ENCODE measurements at places on chromosomes 5 and 9.

GRCh38 chr5:112036206-112036605 is 279.2 kb upstream of the NREP start:
- no peak for DNase-seq

- DNase-seq = no peak
These were observed 35.8 kb downstream of the HACD4 start for GRCh38 chr9:20995616-20996015.

DNA sequence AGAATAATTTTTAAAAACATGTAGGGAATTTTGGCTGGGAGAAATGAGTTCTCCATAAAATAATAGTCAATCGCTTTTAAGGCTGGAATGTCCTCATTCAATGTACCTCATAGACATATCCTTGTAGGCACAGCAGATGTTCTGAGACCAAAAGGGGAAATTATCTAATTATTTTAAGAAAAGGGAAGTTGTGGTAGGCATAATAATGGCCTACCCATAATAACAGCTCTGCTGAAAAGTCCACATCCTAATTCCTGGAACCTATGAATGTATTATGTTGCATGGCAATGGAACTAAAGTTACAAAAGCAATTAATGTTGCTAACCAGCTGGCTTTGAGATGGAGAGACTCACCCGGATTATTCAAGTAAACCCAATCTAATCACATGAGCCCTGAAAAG is 216.1 kb downstream of the TRIM36 start:
- DNase-seq = no peak

GRCh38 chr5:69007726-69008368 is 86.0 kb upstream of the SLC30A5 start:
- peak; percentile 68 for DNase-seq

- no peak for DNase-seq
These were observed 92.2 kb upstream of the MOCS2 start for GRCh38 chr5:53201746-53202145.

- no peak for DNase-seq
These were observed 507 bp upstream of the DPH7 start for GRCh38 chr9:137579259-137579604.

- DNase-seq = no peak
These were observed 454.1 kb upstream of the NUDT12 start for GRCh38 chr5:104016646-104017045.

- DNase-seq = no peak
These were observed 127.5 kb downstream of the FRMD3 start for GRCh38 chr9:83410701-83411100.

- DNase-seq = no peak
These were observed 101.6 kb upstream of the SSBP2 start for GRCh38 chr5:81852291-81853029.

- no peak for DNase-seq
These were observed 60.2 kb downstream of the SMIM23 start for GRCh38 chr5:171845857-171846256.

DNA sequence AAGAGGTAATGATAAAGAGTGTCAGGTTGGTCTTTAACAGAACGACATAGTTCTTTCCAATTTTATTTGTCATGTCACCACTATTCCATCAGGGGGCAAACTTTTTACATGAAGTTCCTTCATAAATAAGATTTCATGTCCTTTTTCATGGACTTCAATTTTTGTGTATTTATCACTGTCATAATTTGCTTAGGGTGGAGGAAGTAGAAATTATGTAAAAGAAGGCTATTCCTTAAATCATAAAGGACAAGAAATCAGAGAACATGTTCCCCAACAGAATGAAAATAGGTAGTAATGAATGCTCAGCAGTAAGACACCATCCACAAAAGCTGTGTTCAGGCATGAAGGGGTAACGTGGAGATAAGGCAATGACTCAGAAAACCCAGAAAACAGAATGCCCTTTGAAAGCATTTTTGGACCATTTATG is 72.7 kb downstream of the ZFAND5 start:
- no peak for DNase-seq

- DNase-seq = no peak
These were observed 469.9 kb downstream of the ARHGEF28 start for GRCh38 chr5:74095871-74096270.

- no peak for DNase-seq
These were observed 249.1 kb upstream of the ADCY2 start for GRCh38 chr5:7146886-7147285.

- DNase-seq = no peak
These were observed 188.2 kb downstream of the CRB2 start for GRCh38 chr9:123544007-123544827.

- DNase-seq = no peak
These were observed 261.8 kb downstream of the MCTP1 start for GRCh38 chr5:95022967-95023695.

- no peak for DNase-seq
These were observed 6.8 kb downstream of the RALGDS start for GRCh38 chr9:133113949-133114885.

DNA sequence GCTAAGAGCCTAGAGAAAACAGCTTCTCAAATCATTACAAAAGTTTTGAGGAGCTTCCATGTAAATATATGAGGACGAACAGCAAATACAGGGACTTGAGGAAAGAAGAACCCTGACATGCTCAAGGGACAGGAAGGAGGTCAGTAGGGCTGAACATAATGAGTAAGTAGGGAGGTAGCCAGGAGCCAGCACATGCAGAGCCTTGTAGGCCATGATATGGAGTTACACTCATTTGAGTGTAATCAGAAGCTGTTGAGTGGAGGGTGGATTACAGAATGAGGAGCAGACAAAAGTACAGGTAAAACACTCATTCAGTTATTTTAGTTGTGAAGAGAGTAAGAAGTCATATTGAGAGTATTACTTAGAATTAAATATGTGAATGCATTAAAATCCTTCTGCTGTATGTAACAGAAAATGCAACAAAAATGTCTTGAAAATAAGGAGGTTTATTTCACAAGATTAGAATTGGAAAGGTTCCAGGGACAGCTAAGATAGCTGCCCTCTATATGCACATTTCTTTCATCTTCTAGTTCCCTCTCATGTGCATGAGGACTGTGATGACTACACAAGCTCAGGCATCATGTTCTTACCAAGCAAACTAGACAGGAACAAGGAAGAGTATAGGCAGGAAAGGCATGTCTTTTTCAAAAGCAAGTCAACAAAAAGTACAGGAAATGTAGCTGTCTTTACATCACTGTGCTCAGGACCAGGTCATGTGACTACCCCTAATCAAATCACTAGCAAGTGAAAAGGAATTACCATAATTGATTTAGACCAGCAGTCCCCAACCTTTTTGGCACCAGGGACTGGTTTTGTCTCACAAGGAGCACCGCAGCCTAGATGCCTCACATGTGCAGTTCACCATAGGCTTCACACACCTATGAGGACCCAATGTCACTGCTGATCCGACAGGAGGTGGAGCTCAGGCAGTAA is 87.2 kb downstream of the TMEM232 start:
- no peak for DNase-seq

DNA sequence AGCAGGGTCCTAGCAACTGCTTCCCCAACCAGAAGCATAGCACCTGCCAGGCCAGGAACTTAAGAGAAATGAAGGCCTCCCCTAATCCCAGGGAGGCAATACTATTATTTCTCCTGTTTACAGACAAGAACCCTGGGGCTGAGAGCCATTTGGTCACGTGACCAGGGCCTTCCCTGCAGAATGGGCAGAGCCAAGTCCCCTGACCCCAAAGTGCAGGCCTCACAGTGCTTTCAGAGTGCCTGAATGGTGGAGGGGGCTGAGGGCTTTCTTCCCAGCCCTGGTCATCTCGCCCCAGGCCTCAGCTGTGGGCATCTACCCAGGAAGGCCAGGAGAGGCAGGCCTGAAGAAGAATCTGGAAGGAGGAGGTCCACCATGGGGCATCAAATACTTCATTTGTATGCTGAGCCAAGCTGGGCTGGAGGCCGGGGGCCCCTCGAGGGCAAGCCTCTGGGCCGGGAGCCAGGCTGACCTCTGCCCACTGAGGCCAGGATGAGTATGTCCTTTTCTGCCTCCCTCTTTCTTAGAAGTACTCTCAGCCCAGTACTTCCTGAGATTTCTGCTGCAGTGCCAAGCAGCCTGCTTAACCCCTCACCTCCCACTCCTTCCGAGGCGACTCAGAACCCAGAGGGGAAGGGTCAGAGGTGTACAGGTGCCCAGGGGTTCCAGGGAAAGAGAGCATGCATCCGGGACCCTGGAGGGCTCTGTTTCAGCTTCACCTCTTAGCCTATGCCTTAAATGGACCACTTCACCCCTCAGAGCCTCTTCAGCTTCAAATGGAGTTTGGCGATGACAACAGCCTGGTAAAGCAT is 18.9 kb upstream of the DUSP1 start:
- no peak for DNase-seq

DNA sequence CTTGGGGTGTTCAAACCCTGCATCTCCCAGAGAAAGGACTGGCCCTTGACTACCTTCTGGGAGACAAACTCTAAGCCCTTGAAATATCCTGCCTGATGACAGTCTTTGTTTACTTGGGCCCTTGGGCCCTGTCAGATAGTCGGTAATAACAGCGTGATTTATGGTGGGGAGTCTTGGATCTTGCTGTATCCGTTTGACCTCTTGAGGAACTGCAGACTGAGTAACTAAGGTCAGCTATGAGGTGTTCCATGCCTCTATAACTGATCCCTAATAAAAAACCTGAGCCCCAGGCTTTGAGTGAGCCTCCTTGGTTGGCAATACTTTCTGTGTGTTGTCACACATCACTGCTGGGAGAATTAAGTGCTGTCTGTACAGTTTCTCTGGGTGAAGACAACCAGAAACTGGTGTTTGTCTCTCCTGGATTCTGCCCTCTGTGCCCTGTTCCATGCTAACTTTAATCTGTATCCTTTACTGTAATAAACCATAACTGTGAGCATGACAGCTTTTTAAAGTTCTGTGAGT is 56.2 kb upstream of the ANKRD33B start:
- DNase-seq = no peak

GRCh38 chr5:30994902-30995301 is 198.6 kb upstream of the CDH6 start:
- no peak for DNase-seq

DNA sequence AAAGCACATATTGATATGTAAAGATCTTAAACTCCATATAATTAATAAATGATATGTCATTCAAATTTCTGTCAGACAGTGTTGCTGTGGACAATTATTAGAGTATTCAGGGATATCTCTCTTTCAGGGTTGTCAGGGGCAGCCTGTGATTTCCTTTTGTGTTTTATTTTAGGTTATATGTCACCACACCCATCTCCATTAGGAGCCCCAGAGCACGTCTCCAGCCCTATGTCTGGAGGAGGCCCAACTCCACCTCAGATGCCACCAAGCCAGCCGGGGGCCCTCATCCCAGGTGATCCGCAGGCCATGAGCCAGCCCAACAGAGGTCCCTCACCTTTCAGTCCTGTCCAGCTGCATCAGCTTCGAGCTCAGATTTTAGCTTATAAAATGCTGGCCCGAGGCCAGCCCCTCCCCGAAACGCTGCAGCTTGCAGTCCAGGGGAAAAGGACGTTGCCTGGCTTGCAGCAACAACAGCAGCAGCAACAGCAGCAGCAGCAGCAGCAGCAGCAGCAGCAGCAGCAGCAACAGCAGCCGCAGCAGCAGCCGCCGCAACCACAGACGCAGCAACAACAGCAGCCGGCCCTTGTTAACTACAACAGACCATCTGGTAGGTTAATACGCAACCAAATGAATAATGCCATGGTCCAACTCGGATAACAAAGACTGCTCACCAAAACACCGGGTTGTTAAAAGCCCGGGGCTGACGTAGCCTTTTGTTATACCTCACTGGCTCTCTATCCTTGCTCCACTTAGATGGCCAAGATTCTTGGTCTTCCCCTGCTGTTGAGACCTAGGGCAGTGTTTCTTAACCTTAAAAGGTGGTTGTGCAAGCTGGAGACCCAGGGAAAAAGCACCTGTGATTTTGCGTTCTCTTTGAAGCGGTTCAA is 24.4 kb downstream of the SMARCA2 start:
- DNase-seq = no peak

Measured in activated gamma-delta T cell treated with Interleukin-2 at 50 U/mL for 16 hours (primary cell).